ENCODE measurements at places on chromosomes 2 and 18.

- no peak for DNase-seq
Observed at GRCh38 chr18:38539371-38539770, 973.8 kb upstream of the CELF4 start.

GRCh38 chr2:11132036-11132671 lies 23.1 kb upstream of the SLC66A3 start:
- DNase-seq = no peak

GRCh38 chr2:235605312-235606003 lies 111.6 kb downstream of the AGAP1 start:
- peak; percentile 67 for DNase-seq

GRCh38 chr2:98903064-98903355 lies 33.0 kb downstream of the CRACDL start:
- no peak for DNase-seq

DNA sequence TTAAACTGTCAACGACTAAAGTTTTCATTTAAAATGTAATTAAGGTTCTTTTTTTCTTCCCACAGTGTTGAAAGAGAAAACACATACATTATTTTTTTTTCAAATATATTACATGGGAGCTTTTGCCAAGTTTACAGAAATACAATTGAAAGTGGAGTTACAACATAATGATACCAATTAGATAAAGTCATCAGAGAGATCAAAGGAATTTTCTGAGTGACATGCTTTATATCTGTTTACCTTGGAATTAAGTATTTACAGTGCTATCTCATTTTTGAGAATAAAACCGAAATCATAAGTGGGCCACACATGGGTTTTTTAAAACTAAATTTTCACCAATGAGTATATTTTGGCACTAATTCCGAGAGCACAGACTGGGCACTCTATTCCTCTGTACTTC lies 165.2 kb downstream of the RAPGEF4 start:
- no peak for DNase-seq
